ENCODE measurements at places on chromosomes 7 and 10. TPM values are rescaled to one million over a fixed set of nuclear protein-coding genes. Genes with fewer than 3 reads are reported as not detected.

GRCh38 chr7:94710256-94710655 lies 54.3 kb upstream of the SGCE start:
- no peak for DNase-seq

Gene TBX20
- 0.57 TPM for total RNA-seq

Gene CDK1
- total RNA-seq, result 104 TPM

GRCh38 chr10:100370714-100371481 lies 23.9 kb downstream of the SCD start:
- DNase-seq, result peak; percentile 98

DNA sequence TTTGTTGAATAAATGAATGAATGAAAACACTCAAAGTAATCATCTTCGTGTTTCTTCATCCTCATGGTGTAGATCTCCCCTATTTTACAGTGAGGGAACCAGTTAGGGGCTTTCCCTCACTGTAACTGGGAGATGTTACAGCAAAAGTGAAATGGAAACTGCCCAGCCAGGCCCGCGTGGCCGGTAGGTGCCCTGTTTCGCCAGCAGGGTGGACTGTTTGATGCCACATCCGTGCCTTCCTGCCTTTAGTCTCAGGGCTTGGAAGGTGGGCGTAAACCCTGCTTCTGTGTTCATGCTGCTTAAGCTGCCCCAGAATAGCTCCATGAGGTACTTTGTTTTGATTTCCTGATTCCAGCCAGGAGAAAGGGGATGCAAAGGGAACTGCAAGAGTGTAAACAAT lies 268.8 kb downstream of the PLXNA4 start:
- no peak for DNase-seq

- no peak for DNase-seq
Measured at GRCh38 chr7:101854084-101854865, 36.8 kb downstream of the CUX1 start.

- DNase-seq, result no peak
Measured at GRCh38 chr7:13179775-13180523, 492.5 kb downstream of the ARL4A start.

- peak; percentile 93 for DNase-seq
Measured at GRCh38 chr7:75565132-75565837, 73.2 kb downstream of the SPDYE5 start.
